NCI-H510A treated with DMSO at 0.1 percent for 48 hours (cell line): ENCODE measurements at places on chromosomes 1 and 21.

DNA sequence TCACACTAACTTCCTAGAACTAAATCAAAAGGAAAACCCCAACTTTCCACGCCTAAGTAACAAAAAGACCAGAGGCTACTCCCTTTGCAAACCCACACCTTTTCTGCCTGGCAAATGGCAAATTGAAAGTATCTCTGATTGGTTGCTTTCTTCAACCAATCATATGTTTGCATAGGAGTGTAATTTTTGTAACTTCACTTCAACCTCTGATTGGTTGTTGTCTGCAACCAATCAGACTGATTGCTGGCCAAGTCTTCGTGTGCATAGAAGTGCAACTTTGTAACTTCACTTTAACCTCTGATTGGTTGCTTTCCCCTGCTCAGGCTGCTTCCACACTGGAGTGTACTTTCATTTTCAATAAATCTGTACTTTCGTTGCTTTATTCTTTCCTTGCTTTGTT is 36.9 kb upstream of the PADI2 start:
- DNase-seq = no peak

DNA sequence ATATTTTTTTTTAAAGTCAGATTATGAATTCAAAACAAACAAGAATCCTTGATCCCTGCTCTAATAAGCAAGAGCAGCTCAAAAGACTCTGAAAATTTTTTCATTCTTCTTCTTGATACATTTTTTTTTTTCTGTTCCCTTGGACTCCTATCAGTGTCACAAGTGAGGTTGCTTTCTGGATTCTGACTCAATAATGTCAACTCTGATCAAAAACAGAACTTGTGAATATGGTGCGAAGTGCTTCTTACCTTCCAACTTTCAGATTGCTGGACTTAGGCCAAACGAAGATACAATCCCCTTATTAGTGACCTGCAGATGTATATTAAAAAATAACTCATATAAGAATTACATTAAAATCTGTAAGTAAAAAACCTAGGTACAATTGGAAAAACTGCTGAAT is 136.1 kb downstream of the GPATCH2 start:
- DNase-seq = no peak

GRCh38 chr1:195105281-195105680 is 1503.0 kb downstream of the KCNT2 start:
- no peak for DNase-seq

- no peak for DNase-seq
These were observed 261.5 kb downstream of the SEC16B start for GRCh38 chr1:177708406-177708805.
